Stimulated activated naive CD8-positive, alpha-beta T cell treated with anti-CD3 and anti-CD28 coated beads, Interleukin-15, Interleukin-2, amounts not matched to agents 100 U/mL and 50 U/mL, for 24 hours (primary cell): ENCODE measurements at places on chromosomes 7 and 10.

- DNase-seq: peak; percentile 7
Observed at GRCh38 chr10:29804025-29804852, 169.5 kb upstream of the SVIL start.

GRCh38 chr10:104387130-104387888 lies 33.7 kb downstream of the CFAP58 start:
- DNase-seq: no peak

DNA sequence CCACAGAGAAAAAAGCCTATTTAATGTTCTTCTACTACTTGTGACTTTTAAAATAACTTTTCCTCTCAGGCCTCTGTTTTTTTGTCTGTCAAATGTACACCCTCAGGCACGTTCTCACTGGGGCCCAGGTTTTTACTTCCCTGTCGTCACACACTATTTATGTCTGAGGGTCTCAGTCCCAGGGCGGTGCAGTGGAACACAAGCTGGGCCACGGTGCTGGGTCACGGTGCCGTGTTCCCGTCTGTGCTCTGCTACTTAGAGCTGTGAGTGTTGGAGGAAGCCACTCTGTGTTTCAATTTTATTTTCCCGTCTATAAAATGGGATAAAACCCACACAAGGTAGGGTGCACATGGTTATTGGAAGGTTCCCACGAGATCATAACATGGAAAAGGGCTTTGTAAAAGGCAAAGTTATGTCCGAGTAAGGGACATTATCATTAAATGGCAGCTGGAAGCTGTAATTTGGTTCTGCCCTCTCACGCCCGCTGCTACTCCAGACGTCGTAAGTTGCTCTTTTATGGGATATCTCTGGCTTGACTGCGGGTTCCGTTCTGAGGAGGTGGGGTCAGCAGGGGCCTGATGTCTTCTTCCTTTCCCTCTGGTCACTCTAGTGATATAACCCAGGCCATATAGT lies 25.2 kb downstream of the ZNF775 start:
- DNase-seq: no peak

- DNase-seq: no peak
Observed at GRCh38 chr7:48168159-48168558, 3.1 kb upstream of the ABCA13 start.

DNA sequence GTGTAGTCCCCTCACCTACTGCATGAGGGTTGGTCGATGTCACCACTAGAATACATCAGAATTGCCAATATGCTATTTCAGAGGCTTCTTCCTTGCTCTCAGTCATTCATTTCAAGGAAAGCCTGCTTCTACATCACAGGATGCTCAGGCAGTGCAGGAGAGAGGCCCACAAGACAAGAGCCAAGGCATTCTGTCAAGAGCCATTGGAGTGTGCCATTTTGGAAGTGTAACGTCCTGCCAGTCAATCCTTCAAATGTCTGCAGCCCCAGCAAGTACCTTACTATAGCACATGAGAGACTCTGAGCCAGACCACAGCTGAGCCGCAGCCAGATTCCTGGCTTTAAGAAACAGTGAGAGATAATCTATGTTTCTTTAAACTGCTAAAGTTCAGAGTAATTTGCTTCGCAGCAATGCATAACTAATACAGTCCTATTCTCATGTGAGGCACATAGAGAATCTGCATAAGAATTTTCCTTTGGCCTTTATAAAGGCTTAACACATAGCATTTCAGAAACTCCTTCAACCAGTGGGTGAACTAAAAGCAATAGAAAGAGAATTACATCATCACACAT lies 166.5 kb upstream of the GNAI1 start:
- no peak for DNase-seq

- no peak for DNase-seq
Observed at GRCh38 chr10:25501912-25502311, 327.1 kb downstream of the GPR158 start.

DNA sequence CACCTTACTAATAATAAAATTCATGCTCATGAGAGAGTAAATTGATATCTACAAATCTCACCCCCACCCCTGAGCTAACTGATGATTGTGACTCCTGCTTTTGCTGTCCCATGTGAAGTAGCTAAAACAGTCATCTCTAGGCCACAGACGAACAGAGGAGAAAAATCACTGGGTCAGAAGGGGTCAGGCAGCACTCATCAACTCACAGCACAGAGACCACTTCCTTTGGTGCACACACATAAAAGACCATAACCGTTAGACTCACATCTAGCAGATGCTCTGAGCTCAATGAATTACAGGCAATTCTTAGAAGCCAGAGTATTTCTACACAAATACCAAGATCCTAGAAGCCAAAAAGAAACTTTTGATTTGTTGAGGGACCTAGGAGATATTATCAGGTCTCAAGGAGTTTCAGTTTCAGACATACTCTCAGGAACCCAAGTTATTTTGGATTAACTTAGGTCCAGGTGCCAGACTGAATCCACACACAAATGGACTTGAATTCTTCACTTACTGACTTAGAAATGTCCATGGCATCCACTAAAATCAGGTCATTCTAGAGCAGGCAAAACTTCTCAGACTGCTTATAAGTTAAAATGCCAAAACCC lies 65.0 kb upstream of the TES start:
- no peak for DNase-seq

- no peak for DNase-seq
Observed at GRCh38 chr7:122706836-122707235, 4.1 kb upstream of the RNF148 start.

DNA sequence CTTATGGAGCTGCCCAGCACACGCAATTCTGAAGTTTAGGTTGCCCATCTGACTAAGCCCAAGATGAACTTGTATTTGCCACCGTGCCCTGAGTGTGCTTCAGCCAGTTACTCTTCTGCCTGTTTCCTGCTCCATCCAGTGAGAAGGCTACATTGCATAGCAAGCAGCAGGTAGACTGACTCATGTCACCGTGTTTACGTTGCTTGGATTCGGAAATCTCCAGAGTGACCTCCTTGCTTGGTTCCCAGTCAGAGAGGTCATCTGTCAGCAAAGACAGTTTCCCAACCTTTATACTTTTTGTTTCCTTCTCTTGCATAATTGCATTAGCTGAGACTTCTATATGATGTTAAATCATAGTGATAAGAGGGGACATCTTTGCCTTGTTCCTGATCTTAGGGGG lies 30.9 kb downstream of the NACAD start:
- no peak for DNase-seq

GRCh38 chr7:157470017-157470322 lies 133.2 kb downstream of the DNAJB6 start:
- no peak for DNase-seq

GRCh38 chr7:10463701-10464100 lies 510.0 kb upstream of the PHF14 start:
- DNase-seq: no peak

GRCh38 chr10:123795196-123795780 lies 96.3 kb downstream of the CPXM2 start:
- no peak for DNase-seq

- DNase-seq: no peak
Observed at GRCh38 chr10:51846856-51847506, 147.6 kb upstream of the CSTF2T start.

DNA sequence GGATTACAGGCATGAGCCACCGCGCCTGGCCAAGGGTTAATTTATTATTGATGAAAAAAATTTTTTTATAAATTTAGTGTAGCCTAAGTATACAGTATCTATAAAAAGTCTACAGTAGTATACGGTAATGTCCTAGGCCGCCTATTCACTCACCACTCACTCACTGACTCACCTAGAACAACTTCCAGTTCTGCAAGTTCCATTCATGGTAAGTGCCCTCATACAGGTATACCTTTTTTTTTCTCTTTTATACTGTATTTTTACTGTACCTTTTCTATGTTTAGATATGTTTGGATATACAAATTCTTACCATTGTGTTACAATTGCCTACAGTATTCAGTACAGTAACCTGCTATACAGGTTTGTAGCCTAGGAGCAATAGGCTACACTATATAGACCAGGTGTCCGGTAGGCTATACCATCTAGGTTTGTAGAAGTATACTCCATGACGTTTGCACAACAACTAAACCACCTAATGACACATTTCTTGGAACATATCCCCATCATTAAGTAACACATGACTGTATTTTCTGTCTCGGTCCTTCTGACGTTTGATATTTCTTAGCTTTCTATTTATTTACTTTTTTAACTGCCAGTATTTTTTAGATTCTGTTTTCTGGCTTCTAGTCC lies 23.4 kb downstream of the IRF5 start:
- no peak for DNase-seq

DNA sequence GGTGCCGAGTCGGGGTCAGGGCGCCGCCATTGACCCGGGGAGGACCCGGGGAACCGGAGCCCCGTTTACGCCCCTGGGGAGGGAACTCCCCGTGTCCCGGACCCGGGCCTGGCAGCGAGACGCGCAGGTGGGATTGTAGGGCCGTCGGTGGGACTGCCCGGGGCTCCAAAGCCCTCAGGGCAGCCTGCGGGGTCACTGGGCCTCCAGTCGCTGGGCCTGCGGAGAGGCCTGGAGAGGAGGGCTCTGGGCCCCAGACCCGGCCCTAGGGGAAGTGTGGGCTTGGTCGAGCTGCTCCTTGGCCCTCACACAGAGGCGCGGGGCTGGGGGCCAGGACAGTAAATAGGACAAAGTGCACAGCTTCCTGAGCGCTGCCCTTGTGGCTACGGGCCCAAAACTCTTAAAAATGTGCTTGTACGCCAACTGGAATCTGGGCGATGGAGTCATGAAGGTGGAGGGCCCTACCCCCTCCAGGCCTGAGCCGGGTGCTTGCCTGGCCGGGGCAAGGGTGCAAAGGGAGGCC lies 657 bp downstream of the ECHDC3 start:
- DNase-seq: no peak

GRCh38 chr10:86671985-86672710 lies 3.8 kb downstream of the LDB3 start:
- no peak for DNase-seq

GRCh38 chr7:122315507-122316466 lies 11.2 kb upstream of the FEZF1 start:
- DNase-seq: no peak

DNA sequence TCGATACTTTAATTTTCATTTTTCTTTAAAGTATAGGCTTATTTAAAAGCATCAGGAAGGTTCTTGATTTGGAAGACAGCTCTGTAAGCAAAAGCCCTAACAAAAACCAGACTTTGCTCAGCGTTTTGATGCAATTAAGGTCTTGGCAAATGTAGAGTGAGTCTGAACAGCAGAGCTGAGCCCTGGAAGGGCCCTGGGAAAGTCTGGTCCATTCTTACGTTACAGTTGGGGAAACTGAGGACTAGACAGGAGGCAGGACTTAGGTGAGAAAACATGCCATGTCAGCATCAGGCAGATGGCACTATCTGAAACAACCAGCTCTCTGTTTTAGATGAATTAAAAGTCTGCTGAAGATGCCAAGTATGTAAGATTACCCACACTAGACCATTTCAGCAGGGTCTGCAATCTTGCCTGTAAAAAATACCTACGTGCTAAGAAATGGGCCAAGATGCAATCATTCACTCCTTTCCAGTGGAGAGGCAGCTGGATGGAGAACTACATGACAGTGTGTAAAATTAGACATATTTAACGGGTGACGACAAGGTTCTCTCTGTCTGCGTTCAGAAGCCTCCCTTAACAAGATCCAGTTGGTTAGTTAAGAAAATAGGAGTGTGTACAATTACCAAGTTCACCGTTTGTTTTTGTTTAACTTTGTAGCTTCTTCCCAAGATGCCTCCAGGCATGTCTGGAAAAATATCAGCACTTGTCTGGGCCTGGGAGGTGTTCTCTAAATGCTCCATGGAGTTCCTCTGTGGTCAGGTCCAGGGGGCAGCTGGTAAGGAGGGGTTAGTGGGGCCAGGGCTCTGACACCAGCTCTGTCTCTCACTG lies 502.3 kb upstream of the ZMIZ1 start:
- DNase-seq: no peak

- peak; percentile 92 for DNase-seq
Observed at GRCh38 chr7:87152112-87152896, at the start of gene DMTF1. TSS of gene DMTF1 (plus strand) at chr7:87152453. CDS start at chr7:87164942, 12,489 bp downstream.

DNA sequence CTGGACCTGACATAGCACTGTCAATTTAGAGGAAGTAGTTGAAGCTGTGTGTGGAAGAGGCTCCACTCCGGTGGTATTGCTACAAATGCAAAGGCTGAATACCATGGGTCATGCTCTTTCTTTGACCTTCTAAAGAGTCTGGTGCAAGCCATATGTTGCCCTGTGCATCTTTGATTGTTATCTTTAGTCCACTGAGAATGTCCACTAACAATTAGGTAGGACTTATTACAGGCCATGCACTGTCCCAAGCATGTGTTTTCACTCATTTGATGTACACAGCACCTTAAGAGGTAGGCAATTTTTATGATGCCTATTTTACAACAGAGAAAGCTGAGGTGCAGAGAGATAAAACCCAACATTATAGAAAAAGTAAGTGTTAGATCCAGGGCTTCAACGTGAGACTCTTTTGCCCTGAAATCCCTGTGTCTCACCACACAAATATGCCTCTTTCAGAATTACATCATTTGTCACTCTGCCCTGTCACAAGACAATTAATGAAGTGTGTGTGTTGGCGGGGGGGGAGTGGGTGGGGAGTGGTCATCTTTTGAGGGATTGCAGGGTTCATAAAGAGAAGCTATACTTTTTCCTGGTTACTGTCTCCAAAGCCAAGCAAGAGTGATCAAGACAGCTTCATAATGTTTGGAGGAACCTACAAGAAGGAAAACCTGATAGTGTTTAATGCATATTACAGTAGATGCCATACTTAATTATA lies 637.6 kb upstream of the IGFBP3 start:
- DNase-seq: no peak

GRCh38 chr7:157926521-157927150 lies 589.8 kb downstream of the DNAJB6 start:
- DNase-seq: no peak

DNA sequence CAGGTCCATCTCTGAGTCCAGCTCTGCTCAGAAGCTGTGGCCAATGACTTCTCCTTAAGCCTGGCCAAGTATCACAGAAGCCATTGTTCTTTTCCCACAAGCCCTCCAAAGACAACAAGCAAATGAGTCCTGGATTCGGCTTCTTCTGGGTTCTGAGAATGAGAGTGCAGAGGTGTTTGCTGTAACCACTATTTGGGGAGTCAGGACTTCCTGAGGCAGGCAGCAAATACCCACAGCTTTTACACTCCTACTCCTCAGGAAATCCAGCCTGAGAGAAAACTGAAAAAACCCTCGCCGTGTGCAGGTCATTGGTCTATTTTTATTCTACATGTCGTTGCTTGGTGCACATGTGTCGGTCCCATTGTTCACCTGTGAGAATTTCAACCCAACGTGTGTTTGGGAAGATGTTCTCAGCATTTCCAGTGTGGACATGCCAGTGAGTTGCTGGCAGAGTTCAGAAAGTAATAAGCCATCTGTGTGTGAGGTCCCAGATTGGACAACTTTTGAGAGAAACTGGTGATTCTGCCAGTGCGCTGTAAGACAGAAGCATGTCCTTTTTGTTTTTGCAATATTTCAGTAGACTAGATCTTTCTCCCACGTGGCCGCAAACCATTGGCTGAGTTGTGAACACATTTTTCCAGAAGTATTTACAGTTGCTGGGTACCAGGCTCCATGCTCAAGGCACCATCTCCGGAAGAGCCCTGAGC lies 121.6 kb upstream of the LYZL2 start:
- DNase-seq: no peak

- no peak for DNase-seq
Observed at GRCh38 chr10:100697070-100697469, 48.3 kb upstream of the PAX2 start.
